Stimulated activated CD8-positive, alpha-beta memory T cell treated with anti-CD3 and anti-CD28 coated beads, Interleukin-15, amount 100 ng/mL, for 4 hours (primary cell): ENCODE measurements at places on chromosomes 16 and 17.

DNA sequence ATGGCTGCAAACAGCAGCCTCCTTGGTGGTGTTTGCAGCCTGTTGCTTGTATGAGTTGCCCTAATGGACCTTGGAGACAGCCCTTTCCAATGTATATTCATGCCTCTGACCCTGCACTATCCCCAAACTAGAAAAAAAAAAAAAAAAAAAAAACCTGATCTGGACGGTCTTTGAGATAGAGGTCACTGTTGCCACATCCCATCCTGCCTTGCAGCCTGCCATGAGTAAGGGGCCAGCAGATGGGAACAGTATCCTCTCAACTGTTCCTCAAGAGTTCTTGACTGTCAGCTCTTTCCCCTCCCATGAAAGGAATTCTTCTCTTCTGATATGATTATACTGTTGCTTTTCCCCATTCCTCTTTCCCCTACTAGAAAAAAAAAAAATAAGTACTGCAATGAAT, 152.4 kb downstream of the SSH2 start:
- DNase-seq = no peak

- no peak for DNase-seq
Observed at GRCh38 chr17:57363580-57363979, 107.3 kb downstream of the MSI2 start.

- DNase-seq = no peak
Observed at GRCh38 chr17:51610834-51611233, 350.5 kb downstream of the UTP18 start.

DNA sequence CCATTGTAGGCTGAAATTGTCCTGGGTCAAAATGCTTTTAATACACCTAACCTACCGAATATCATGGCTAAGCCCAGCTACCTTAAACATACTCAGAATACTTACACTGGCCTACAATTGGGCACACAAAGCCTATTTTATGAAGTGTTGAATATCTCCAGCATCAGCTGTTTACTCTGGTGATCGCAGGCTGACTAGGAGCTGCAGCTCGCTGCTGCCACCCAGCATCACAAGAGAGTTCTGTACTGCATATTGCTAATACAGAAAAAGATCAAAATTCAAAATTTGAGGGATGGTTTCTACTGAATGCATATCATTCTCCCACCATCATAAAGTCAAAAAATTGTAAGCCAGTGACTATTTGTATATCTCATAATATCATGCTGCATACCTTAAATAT, 55.3 kb downstream of the ULK2 start:
- no peak for DNase-seq

DNA sequence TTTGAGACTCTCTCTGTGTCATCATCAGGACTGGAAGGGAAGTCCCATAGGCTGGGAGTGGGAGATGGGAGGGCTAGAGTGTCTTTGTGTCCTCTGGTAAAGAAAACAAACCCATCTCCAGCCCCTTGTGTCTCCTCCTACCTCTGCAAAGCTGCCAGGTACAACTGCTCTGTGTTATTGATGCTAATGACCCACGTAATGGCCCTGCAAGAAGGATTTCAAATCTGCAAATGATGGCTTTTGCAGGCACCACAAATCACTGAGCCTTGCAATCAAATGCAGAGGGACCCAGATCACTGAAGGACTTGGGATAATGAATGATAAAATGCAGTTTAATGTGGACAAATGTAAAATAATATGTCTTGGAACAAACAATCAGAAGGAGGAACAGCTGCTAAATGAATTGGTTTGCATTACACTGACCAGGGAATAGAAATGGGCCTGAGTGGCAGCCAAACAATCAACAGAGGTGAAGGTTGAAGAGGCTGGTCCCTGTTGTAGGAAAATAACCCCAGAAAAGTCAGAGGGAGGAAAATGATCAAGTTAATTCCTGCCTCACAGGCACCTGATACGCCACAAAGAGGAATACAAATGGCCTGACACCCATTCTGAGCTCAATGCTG, 425.1 kb downstream of the UTP18 start:
- DNase-seq = no peak

- no peak for DNase-seq
Observed at GRCh38 chr17:64016231-64016784, 4.1 kb downstream of the ICAM2 start.

- peak; percentile 95 for DNase-seq
Observed at GRCh38 chr16:71894921-71895678, at the start of gene IST1. Gene IST1, plus strand, starts transcription at chr16:71895531. Its CDS starts 20,110 bp downstream, at chr16:71915641.

DNA sequence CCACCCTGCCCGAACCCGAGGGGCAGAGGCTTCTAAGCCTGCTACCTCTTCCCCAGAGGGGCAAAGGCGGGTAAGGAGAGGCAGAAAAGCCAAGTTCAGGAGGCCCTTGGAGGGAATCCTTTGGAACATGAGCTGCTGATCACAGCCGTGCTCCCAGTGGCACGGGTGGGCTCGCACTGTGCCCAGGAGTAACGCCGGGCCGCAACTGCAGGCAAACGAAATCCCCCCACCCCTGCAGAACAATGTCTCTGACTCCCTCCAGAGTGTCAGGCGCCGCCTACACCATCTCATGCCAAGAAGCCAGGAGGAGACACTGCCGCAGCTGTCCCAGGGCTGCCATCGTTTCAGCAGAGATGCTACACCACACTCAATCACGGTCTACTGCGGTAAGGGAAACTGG, 8.9 kb downstream of the P4HB start:
- DNase-seq = no peak

DNA sequence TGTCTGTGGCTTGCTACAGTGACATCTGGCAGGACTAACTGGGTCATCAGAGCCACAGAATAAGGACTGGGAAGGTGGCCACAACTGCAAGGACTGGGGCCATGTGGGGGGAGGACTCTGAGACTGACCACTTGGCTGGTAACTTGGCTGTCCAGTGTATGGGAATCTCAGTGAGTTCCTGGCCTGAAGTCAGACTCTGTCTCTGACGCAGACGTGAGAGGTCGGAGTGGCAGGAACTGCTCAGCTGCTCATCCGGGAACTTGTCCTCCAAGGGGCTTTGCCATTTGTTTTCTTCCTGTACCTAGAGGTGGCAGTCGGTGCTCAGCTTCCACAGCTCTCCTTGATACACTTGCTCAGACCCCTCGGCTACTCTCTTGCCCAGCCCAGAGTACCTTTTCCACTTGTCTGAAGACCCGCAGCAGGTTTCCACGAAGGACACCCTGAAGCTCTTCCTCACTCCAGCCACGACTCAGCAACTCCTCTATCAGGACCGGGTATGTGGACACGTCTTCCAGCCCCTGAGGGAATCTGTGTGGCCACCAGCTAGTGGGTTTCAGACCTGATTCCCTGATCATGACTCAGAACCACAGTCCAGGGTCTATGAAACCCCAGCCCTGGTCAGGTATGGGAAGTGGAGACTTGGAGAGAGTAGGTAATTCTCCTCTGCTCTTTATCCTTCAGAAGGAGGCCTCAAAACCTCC, 7.3 kb upstream of the DPEP3 start:
- DNase-seq = no peak

DNA sequence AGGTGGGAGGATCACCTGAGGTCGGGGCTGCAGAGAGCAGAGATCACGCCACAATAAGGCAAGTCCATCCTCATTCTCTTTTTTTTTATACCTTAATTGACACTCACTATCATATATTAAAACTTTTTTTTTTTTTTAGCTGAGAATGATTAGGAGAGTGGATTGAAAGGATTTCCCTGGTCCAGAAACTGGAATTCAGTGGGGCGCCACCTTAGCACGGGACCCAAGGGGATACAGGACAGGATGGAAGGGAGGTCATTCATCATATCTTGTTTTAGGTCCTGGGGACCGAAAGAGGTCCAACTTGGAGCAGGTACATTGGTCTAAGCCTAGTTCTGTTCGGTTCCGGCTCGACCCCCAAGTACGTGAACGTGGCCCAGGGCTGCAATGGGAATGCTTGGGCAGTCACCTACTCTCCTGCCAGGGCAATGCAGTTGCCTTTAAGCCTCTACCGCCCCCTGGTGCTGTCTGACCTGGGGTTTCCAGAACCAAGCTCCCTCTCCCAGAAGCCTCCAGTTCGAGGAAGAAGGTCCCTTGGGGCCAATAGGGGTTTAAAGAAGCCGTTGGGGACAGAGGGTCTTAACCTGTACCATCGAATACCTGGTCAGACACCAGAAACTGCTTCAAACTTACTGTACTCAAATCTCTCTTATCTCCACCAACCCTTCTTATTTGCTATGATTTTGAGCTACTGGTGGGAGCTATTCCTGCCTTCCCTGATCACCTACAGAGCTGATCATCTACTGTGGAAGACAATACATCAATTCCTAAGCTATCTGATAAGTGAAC, 19.9 kb upstream of the GPATCH8 start:
- peak; percentile 11 for DNase-seq

DNA sequence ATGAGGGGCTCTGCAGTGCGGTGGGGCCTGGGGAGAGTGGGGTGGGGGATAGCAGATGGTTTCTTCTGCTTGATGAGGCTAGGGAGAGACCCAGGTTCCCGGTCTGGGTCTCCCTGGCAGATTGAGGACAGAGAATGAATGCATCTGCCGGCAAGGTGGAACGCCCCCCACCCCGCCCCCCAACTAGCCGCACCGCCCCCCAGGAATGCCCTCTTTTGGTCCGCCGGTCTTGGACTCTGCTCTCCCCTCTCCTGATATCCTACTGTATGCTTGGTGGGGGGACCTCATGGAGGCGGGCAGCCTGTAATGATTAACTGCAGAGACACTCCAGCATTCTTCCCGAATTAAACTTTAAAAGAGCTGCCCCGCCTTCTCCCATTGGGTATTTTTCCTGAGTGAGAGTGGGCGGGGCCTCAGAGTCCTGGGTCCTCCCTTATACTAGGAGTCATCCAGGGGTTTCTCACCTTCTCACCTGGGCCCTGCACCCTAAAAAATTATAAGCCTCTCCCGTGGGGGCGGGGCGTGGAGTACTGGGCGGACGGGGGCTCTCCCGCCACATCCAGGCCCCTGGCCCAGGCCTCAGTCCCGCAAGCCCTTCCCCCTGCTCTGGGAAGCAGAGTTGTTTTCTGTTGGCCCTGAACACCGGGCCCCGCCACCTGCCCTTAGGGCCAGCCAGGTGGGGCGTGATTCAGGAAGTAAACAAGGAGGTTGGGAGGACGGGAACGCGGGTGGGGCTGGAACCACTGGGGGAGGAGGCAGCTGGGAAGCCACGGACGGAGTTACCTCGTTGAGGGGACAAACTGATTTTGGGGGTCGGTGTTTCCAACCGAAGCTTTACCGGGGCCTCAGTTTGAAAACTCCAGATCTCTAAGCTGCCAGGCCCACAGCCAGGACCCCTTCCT, 1.5 kb downstream of the GRB7 start:
- DNase-seq = no peak

DNA sequence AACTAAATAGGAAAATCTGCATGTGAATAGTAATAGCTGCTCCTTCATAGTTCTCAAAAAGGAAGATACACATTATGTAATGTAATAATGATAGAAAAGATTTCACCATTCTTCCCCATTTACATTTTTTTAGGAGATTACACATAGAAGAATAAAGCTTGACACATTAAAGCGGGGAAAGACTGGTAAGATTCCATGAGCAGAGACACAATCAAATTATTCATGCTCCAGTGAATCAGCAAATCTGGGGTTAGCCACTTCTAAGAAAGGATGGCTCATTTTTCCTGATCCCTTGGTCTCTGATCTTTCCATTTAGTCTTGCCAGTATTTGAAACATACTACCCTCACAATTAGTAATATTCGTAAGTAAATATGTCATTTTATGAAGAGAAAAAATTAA, 81.9 kb downstream of the CA4 start:
- no peak for DNase-seq

- no peak for DNase-seq
Observed at GRCh38 chr16:27315333-27316037, 1.7 kb downstream of the IL4R start.

DNA sequence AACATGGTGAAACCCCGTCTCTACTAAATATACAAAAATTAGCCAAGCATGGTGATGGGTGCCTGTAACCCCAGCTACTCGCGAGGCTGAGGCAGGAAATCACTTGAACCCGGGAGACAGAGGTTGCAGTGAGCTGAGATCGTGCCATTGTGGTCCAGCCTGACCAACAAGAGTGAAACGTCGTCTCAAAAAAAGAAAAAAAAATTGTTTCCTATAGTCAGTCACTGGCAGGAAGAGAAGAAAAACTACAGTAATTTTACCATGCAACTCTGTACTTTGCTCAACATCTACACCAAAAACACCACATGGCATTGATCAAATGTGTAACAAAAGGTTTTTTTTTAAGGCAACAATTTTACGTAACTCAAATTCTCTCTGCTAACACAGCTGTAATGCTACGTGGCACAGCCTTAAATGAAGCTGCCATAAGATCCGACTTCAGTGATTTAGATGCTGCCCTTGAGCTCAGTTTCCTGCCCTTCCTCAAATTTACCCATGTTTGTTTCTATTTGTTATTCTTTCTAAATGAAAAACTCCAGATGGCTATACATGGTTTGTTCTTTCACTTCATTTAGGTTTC, 40.2 kb downstream of the CNOT1 start:
- DNase-seq = no peak

GRCh38 chr17:80631142-80632045, 86.8 kb downstream of the RPTOR start:
- no peak for DNase-seq

DNA sequence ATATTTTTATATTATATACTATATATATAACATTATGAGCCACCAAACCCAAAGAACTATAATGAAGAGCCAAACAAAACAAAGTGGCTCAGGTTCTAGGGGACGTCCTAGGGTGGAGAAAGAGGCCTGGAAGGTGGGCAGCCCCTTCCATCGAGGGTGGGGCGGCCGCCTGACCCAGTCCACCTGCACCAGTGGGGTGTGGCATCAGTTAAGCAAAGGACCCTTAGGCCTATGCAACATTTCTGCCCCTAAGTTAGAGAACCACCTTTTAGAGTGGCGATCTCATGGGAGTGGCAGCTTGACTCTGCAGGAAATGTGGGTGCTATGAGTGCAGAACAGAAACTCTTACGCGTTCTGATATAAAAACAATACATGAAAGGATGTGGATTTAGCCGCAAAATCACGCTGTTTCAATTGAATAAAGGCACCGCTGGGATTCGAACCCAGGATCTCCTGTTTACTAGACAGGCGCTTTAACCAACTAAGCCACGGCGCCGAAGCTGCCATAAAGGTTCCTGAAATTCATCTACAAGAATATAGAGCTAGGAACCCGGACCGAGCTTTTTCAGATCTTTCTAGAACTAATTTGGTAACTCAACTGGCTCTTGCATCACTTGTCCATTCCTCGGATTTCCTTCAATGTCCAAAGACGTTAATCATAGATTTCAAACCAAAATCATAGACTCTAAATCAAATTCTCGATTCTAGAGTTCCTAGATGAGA, 15.6 kb upstream of the AURKB start:
- peak; percentile 42 for DNase-seq

- no peak for DNase-seq
Observed at GRCh38 chr17:30321314-30321713, 12.5 kb downstream of the TMIGD1 start.

GRCh38 chr17:65278050-65278819, 141.1 kb downstream of the RGS9 start:
- DNase-seq = no peak

DNA sequence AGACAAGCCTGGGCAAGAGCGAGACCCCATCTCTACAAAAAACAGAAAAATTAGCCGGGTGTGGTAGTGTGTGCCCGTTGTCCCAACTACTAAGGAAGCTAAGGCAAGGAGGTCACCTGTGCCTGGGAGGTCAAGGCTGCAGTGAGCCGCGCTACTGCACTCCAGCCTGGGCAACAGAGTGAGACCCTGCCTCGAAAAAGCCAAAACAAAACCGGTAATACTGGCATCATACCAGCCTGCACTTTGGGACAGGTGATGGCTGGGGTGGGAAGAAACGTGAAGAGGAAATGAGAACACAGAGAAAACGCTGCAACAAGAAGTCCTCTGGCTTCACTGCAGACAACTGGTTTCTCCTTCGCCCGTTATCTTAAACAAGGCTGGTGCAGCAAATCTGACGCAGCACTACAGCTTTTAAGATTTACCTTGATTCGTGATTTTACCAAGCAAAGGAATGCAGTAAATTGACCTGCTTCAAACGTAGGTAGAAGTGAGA, 725 bp upstream of the CASC3 start:
- DNase-seq = no peak
